IPS-NIHi11 (cell line): ENCODE measurements at places on chromosomes 12 and 14.

DNA sequence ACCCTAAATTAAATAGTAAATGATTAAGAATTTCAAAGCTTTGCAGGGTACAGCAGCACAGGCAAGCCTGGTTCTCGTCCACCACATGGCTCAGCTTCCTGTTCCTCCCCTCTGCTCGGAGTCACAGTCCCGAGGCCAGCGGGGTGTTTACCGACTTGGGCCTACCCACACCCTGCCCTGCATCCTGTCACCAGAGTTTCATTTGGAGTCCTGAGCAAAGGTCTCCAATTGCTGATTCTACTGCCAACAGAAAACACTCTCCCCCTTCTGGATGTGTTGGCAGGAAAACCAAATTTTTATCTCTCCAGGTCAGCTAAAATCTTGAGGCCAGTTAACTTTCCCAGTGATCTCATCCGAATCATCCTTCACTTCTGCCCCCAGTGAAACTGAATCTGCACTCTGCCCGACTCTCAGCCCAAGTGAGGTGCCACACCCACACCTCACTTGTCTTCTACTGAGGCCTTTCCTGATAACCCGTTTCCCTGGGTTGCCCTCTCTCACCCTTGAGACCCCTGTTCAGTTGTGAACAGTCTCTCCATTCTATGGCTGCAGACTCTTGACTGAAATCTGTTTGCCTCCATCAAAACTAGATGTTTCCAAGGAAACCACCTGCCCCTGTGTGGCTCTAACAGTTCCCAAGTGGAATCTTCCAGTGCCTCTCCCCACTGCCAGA lies 71.2 kb downstream of the VCPKMT start:
- DNase-seq, result no peak

- DNase-seq, result no peak
These were observed 114.4 kb downstream of the TBX5 start for GRCh38 chr12:114291389-114292060.

GRCh38 chr12:83996671-83997070 lies 915.9 kb downstream of the SLC6A15 start:
- no peak for DNase-seq

DNA sequence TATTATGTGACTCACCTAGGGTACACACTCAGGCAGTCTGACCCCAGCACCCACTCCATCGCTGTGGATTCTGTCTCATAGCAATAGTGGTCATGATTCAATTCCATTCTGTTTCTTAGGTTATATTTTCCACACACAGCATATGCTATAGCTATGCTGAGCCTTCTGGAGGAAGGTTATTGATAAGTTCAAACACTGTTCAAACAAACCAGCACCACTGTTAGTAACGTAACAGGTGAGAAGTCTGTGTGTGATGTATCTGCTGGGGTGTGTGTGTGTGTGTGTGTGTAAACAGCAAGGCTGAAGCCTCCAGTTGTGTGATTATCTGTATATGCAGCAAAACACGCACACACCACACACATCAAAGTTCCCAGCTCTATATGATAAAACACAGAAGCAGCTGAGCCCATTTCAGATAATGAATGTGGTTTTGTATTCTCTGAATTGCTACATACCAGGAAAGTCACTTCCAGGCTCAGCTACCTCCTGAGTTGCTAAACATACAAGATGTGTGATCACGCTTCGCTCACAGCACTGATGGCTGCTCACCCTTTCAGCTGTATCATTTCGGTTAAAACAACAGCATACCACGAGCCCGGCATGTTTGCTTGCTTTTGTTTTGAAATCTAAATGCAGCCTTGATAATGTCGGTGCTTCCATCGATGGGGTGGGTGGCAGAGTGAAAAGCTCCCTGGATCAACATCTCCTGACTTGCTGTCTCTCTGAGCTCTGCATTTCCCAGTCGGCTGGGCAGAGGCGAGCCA lies 6.8 kb upstream of the SYNE3 start:
- no peak for DNase-seq

GRCh38 chr12:114949058-114949820 lies 265.3 kb upstream of the TBX3 start:
- DNase-seq, result no peak

GRCh38 chr12:4862809-4863208 lies 46.9 kb upstream of the KCNA1 start:
- no peak for DNase-seq

DNA sequence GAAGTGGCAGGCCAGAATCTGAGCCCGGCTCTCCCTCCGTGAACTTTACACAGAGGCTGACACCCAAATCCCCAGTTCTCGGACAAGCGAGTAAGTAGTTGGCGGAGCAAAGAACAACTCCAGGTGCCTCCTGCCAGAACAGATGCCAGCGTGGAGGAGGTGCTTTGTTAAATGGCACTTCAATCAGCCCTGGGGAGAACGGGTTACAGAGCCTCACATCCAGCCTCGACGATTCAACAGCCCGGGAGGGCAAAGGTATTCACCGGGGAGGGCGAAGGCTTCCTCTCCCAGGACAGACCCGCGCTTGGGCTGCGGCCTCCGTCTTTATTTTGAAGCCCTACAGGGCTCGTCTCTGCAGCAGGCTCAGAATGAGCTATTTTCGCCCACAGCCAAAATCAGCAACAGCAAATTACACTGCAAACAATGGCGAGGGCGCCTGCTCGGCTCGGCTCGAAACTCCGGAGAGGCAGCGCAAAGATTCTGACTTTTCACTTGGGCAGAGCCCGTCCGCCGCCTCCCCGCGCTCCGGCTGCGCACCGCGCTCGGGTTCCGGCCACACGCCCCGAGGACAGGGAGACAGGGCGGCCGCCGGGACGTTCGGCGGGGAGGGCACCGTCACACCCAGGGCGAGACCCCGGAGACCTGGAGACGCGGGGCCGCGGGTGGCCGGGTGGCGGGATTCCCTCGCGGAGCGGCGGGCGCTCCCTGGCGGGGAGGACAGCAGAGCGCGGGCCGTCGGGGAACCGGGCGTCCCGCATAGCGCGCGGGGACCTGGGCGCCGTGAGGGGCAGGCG lies 811 bp downstream of the TMCC3 start:
- DNase-seq, result peak; percentile 63

DNA sequence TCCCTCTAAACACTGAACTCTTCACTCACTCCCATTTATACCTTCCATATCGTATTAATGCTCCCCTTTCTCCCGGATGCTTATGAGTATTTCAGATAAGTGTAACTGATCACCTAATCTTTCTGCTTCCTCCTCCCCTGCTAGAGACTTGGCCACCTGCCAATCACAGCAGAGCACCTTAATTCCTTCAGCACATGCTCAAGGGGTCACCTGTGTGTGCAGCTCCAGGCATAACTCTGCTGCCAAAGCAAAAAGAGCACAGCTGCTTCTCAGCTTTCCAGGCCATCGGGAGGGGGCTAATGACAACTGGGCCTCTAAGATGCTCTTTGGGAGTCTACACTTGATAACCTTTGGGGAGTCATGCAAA lies 106.9 kb upstream of the DYRK2 start:
- no peak for DNase-seq

DNA sequence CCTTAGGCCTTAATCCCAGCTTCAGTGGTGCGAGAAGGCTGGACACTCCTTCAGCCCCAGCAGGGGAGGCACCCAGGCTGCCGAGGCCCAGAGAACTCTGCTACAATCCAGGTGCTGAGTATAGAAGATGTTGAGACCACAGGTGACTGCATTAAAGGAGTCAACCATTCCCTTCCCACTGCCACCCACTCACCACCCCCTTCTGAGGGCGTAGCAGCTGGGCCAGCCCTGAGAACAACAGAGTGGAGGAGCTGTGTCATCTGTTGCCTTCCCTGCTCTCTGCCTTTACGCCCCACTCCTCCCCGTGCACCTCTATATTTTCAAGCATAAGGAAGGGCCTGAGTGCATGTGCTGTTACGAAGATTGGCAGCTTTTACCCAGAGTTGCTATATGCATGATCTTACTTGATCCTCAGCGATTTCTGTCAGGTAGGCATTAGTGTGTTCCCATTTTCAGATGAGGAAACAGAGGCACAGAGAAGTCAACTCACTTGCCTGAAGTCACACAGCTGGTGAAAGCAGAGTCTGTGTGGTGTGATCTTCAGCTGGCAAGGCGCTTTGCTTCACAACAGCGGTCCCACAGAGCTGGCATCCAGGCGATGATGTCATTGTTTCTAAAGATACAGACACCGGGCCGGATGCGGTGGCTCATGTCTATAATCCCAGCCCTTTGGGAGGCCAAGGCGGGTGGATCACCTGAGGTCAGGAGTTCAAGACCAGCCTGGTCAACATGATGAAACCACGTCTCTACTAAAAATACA lies 46.7 kb downstream of the RIN3 start:
- DNase-seq, result no peak
